Fibroblast of upper back skin (primary cell): ENCODE measurements at places on chromosomes 16 and 17.

DNA sequence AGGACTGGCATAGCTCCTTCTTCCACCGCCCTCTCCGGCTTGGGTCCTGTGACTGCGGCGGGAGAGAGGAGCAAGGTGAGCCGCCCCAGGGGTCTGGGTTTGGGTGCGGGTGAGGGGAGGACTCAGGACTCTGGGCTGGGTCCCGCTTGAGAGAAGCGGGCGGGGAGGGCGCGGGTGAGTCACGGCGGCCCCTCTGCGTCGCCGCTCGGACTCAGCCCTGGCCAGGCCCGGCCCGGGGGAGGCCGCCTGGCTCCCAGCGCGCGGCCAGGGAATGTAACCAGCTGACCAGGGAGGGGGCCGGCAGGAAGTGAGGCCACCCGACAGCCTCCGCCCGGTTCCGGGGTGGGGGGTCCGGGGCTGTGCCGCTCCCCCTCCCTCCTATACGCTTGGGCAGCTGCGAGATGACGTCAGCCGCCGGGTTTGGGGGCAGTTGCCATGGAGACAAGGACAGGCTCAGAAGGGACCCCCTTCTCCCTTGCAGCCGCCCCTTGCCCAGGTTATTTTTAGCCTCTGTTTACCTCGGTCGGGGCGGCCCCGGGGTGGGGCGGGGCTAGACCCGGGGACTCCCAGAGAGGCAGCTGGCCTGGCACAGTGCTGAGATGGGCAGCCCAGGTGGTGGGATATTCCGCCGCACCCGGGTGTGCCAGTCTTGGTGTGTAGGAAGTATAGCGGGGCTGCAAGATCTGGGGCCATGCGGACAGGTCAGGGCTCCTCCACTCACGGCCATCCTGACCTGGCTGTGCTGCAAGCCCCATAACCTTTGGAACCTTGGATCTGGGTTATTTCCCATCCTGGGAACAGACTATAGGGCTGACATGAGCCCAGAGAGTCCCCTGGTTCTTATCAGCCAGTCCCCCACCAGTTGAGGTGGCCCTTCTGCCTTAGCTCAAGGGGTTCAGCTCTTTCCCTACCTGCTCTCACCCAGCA lies 1.6 kb downstream of the RIPOR1 start:
- peak; percentile 63 for DNase-seq

- DNase-seq: no peak
Measured at GRCh38 chr16:1541293-1542165, 8.1 kb downstream of the TMEM204 start.

GRCh38 chr16:104928-105327 lies 26.9 kb downstream of the MPG start:
- no peak for DNase-seq

- DNase-seq: no peak
Measured at GRCh38 chr16:3180445-3180878, 7.5 kb upstream of the OR1F1 start.

GRCh38 chr16:9235867-9236266 lies 144.4 kb downstream of the HAPSTR1 start:
- no peak for DNase-seq

GRCh38 chr17:79556271-79556670 lies 54.6 kb downstream of the RBFOX3 start:
- DNase-seq: no peak

GRCh38 chr17:74779501-74779900 lies 3.4 kb upstream of the NAT9 start:
- no peak for DNase-seq

- DNase-seq: peak; percentile 99
Measured at GRCh38 chr17:42422958-42423712, at the start of gene CAVIN1. TSS of gene CAVIN1 (minus strand) at chr17:42423256. CDS start at chr17:42423097, 159 bp downstream.
